Activated CD4-positive, alpha-beta memory T cell treated with anti-CD3 and anti-CD28 coated beads, Interleukin-2, amount 10 ng/mL, durations not matched to agents 7 days and 5 days (primary cell): ENCODE measurements at places on chromosomes 4 and X. TPM values are rescaled to one million over a fixed set of nuclear protein-coding genes. Genes with fewer than 3 reads are reported as not detected.
A peak's percentile ranks its signal among the peaks of the same experiment; 100 is the strongest.

Gene SPACA5
- total RNA-seq = not detected

Gene HPGDS
- 1.5 TPM for total RNA-seq

Gene USP17L29
- total RNA-seq = not detected

Gene FHDC1
- 0.15 TPM for total RNA-seq

Gene SPATA18
- total RNA-seq = 0.10 TPM

Gene GPR50
- total RNA-seq = not detected

DNA sequence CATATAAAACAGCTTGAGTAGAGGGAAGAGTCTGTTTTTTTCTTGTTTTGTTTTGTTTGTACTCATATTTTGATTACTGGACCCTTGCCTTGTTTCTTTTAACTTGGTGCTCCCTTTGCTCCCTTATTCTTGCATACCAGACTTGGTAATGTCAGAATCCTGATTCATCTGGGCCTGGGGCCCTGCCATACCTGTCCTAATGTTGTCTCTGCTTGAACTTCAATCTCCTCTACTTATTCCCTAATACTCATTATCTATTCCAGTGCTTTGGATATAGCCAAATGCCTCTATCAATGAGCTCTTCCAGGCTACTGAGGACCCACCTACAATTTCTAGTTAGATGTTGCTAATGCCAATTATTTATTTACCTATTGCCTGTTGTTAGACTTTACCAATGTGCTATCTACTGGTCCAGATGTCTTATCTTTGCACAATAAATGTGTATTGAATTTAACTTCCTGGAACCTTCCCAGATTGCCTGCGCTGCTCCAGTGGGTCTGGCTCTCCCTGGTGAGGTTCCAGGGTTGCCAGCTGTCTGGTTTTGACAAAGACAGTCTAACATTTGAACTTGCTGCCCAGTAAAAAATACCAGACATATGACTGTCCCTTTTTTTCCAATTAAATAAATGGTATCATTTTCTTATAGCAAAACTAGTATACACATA lies 64.4 kb upstream of the ACSL4 start:
- H3K27ac ChIP-seq = no peak overlapping the region
- H3K4me1 ChIP-seq = peaks cover 2% of the 10 kb centered on the region
- no peak overlapping the region for H3K4me3 ChIP-seq
- no peaks in the 10 kb centered on the region for H3K36me3 ChIP-seq
- DNase-seq = no peak

DNA sequence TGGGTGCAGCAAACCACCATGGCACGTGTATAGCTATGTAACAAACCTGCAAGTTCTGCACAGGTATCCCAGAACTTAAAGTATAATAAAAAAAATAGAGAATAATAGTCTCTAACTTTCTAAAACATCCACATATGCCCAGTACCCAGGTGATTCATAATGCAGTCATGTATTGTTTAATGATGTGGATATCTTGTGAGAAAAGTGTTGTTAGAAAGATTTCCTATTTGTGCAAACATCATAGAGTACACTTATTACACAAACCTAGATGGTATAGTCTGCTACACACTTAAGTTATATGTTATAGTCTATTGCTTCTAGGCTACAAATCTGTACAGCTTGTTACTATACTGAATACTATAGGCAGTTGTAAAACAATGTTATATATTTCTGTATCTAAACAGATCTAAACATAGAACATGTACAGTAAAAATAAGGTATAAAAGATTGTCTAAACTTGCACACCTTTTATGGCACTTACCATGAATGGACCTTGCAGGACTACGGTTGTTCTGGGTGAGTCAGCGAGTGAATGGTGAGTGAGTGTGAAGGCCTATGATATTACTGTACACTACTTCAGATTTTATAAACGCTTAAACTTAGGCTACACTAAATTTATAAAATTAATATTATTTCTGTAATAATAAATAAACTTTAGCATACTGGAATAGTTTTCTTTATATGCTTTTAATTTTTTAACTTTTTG lies 232.2 kb upstream of the SLIT2 start:
- H3K36me3 ChIP-seq = no peaks in the 10 kb centered on the region
- no peaks in the 10 kb centered on the region for H3K4me1 ChIP-seq
- H3K4me3 ChIP-seq = no peak overlapping the region

GRCh38 chrX:140764401-140764919 lies 54.9 kb downstream of the LINC00632 start:
- H3K4me1 ChIP-seq = peaks cover 13% of the 10 kb centered on the region
- H3K27me3 ChIP-seq = peaks cover 8% of the 10 kb centered on the region
- peak overlapping the region; percentile 65 for H3K4me3 ChIP-seq
- peak; percentile 24 for DNase-seq
- H3K36me3 ChIP-seq = no peaks in the 10 kb centered on the region

GRCh38 chr4:135382280-135382959 lies 1180.8 kb upstream of the PABPC4L start:
- no peak overlapping the region for H3K27ac ChIP-seq
- H3K36me3 ChIP-seq = no peaks in the 10 kb centered on the region
- no peak overlapping the region for H3K4me3 ChIP-seq
- H3K27me3 ChIP-seq = no peaks in the 10 kb centered on the region

DNA sequence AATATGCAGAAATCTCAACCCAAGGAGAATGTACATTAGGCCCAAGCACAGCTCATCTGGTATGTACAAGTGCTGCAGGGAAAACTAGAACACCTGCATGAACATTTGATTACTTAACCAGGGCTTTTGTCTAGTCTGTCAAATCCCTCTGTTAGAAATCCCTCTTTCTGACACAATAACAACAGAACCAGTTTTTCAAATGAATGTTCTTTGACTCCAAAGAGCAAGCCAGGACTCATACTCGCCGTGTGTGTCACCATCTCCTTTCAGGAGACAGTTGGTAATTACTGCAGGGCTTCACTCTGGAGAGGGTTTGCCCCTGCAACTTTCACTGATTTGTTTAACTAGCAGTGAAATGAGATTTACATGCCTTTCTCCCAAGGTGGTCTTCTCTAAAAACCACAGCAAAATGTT lies 143.0 kb upstream of the FAM241A start:
- no peak overlapping the region for H3K4me3 ChIP-seq
- H3K27me3 ChIP-seq = peaks cover 3% of the 10 kb centered on the region
- H3K4me1 ChIP-seq = no peaks in the 10 kb centered on the region
- no peak overlapping the region for H3K27ac ChIP-seq
- no peaks in the 10 kb centered on the region for H3K36me3 ChIP-seq
- DNase-seq = no peak

DNA sequence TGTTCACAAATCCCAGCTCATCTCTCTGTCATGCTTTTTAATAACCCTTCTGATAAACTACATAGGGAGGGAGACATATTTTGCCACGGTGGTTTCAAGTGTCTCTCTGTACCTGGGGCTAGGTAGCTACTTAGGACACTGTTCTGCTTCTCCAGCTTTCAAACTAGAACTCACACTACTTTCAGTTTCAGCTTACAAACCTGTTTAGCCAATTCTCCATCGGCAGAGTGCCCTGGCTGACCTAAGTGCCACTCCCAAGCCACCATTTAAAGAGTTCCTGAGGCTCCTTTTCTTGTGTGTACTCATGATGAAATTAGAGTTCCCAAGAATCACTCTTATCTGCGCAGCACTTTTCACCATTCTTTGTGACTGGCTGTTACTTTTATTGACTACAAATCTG lies 899.2 kb downstream of the FAT4 start:
- no peaks in the 10 kb centered on the region for H3K27me3 ChIP-seq
- H3K36me3 ChIP-seq = no peaks in the 10 kb centered on the region
- no peak for DNase-seq
- no peak overlapping the region for H3K4me3 ChIP-seq

DNA sequence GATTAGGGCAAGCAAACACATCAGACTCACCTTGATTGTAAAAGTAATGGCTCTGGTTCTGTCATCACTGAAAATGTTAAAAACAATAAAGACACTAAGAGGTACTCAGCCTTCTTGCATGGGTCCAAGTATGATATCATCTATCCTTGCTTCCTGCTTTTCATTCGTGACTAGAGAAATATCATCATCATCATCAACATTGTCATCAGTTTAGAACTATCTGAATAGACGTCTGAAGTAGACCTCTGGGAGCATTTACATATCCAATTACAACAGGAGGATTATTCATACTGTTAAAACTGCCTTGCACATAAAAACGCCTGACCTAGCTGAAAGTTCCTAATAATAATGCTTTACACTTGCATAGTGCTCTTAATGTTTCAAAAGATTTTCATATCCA lies 9.8 kb upstream of the FRAS1 start:
- H3K4me3 ChIP-seq = no peak overlapping the region
- H3K27me3 ChIP-seq = peaks cover 17% of the 10 kb centered on the region
- H3K36me3 ChIP-seq = no peaks in the 10 kb centered on the region
- no peaks in the 10 kb centered on the region for H3K4me1 ChIP-seq
- no peak overlapping the region for H3K27ac ChIP-seq
- no peak for DNase-seq

DNA sequence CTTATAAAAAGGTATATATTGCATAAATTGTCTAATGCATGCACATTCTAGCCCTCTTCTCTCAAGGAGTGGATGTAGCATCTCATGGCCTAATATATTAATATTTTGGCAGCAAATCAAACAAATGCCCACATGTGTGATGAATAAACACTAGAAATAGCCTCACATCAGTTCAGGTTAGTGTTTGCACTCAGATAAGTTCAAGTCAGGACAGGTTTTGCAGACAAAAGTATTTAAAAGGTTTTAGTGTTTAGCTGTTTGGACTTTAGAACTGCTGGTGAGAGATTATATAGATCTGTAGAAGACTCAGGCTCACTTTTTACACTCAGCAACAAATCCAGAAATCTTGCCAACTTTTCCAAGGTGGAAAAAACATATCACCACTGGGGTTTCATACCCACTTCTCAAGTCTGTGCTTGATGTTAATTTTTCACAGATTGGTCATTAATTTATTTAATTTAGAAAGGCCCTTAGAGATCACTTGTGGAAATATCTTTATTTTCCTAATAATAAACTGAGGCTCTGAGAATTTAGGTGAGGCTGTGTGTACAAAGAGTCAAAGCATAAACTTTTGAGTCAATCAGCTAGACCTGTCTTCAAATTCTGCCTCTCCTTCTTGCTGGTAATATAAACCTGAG lies 362.6 kb downstream of the GASK1B start:
- no peak for DNase-seq
- H3K27ac ChIP-seq = no peak overlapping the region
- no peaks in the 10 kb centered on the region for H3K4me1 ChIP-seq
- no peaks in the 10 kb centered on the region for H3K36me3 ChIP-seq
